ENCODE measurements at places on chromosomes 5 and 9. TPM values are rescaled to one million over a fixed set of nuclear protein-coding genes. Genes with fewer than 3 reads are reported as not detected.

GRCh38 chr5:79850316-79850822 lies 140.7 kb downstream of the MTX3 start:
- DNase-seq, result no peak

GRCh38 chr5:52837068-52837467 lies 49.4 kb downstream of the ITGA1 start:
- peak; percentile 67 for DNase-seq

GRCh38 chr5:54108136-54108535 lies 202.2 kb downstream of the ARL15 start:
- DNase-seq, result no peak

- DNase-seq, result peak; percentile 97
Measured at GRCh38 chr5:107672211-107673038, 1.7 kb upstream of the EFNA5 start.

- DNase-seq, result no peak
Measured at GRCh38 chr9:91445135-91445534, 21.5 kb upstream of the NFIL3 start.

- DNase-seq, result no peak
Measured at GRCh38 chr5:153404747-153405146, 85.7 kb upstream of the GRIA1 start.

SVEP1 gene
- total RNA-seq, result 1.0 TPM

GOLGA2 gene
- total RNA-seq, result 73.2 TPM

PPP1R26 gene
- 8.1 TPM for total RNA-seq

FBXO4 gene
- total RNA-seq, result 13.2 TPM

ANKRD34B gene
- total RNA-seq, result not detected

RASEF gene
- not detected for total RNA-seq

Measured in LHCN-M2 (cell line).